Kidney capillary endothelial cell (primary cell): ENCODE measurements at places on chromosomes 1 and 21.

DNA sequence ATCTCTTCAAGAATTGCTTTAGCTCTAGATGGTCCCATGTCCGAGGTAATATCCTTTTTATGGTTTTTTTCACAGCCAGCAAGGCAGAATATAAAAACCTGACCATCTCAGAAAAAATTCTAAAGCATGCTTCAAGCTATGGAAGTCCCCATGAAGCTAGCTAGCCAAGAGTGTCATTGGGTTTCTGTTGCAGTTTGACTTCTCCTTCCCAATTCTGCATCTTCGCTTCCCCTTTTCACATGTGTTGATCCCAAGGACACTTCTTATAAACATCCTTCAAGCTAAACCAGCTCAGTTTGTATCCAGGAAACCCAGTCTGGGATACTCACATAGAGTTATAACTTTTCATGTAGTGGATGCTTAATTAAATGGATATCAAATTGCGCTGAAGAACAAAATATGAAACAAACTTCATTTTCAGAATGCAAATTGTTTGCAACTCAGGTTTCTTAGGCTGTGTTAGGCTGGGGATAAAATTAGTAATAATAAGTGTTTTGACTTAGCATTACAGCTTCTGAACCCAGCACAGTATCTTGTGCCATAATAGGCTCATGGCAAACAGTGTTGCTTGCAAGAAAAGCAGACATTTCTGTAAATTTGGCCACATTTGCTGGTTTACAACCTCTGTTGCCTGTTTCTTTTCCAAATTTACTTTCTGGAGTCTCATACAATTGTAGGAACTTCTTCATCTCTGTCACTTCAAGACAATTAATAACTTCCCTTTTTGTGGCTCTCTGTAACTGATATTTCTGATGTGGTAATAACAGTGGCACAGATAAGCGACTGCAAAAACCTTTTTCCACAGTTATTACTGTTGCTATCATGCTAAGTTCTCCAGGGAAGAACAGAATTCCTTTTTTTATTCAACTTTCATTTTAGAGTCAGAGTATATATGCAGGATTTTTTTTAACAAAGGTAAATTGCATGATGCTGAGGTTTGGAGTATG, 53.2 kb downstream of the NCAM2 start:
- no peak for DNase-seq

GRCh38 chr1:109876617-109877316, 33.9 kb upstream of the CSF1 start:
- no peak for DNase-seq

DNA sequence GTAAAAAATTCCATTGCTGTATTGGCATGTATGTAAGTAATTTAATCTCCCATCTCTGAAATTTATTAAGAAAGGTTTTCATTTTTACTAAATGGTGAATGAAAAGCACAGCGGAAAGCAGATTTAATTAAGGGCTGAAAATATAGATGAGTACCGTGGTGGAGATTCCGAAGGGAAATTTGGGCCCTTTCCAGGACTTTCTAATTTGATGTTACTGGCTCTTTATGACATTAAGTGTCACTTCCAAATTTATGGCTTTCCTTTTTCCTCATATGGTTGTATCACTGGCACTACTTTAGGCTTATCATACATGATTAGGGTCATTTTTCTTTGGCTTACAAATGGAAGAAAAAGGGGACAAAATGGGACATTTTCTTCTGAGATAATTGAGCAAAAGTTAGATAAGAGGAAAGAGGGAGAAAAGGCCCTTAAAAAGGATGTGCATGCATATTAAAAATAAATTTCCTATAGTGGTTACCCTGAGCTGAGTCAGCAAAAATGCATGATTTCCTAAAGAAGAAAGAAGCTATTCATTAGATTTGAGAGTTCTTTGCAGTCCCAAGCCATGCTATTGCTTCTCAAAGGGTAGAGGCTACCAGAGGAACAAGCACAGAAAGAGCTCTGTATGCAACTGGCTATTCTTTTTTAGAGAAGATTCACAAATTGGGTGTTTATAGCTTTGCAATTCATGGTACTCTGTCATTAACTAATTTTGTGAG, 74.9 kb upstream of the CNIH3 start:
- no peak for DNase-seq

DNA sequence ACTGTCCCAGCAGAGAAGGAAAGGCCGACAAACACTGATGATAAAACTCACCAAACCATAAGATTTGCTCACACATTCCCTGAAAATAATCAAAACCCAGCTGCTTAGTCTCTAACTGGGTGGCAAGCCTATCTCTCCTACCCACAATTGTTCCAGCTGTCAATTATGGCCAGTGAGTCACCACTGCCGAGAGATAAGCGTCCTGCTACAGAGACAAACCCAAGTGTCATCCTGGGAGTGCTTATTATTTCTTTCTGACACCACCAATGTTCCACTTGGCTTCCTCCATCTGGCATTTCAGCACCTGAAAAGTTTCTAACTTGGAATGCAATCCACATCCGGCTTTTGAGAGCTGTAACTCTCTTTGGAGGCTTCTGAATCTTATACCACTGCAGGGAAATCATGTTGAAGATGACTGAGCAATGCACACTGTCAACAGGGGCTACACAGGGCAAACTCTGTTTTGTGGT, 51.5 kb upstream of the VAV3 start:
- DNase-seq = peak; percentile 41

DNA sequence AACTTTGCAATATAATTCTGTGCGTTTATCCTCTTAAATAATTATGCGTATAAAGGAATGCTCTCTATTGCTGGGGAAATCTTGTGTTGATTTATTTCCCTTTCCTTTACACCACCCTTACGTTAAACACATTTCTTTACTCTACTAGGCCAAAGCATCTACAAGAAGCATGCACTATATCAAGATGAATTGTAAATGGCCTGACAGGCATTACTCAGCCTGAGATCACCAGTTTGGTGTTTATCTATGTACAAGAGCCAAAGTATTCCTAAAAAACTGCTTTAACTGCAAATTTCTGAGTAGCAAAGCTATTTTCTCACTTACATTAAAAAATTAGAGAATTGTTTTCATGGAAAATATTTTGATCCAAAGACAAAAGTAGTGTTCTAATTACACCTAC, 114.8 kb downstream of the TYW3 start:
- no peak for DNase-seq

DNA sequence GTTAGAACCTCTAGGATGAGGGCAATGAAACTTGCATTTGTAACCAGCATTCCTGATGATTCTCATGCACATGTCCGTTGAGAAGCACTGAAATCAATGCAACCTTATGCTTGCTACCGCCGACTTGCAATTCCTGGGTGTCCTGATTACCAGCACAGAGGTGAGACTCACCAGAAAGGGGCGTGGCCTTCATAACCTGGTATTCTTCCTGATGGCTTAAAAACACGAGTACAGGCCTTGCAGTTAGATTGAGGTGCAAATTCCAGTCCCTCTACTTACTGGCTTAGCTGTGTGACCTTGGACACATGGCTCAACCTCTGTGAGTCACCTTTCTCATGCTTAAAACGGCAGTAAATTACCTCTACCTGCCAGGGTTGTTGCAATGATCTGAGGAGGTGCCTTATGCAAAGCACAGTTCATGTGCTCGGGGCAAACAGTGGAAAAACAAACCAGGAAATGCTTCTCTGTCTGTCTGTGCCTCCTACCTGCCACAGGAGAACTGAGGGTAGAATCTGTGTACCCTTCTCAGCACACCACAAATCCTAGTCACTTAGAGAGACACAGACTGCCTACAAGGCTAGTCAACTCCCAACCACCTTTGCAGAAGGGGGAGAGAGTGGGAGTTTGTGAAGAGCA, 39.1 kb upstream of the ECE1 start:
- DNase-seq = no peak

GRCh38 chr1:230892018-230892491, 23.7 kb upstream of the C1orf198 start:
- no peak for DNase-seq

- DNase-seq = no peak
Measured at GRCh38 chr1:77970192-77970591, 8.7 kb downstream of the FUBP1 start.

DNA sequence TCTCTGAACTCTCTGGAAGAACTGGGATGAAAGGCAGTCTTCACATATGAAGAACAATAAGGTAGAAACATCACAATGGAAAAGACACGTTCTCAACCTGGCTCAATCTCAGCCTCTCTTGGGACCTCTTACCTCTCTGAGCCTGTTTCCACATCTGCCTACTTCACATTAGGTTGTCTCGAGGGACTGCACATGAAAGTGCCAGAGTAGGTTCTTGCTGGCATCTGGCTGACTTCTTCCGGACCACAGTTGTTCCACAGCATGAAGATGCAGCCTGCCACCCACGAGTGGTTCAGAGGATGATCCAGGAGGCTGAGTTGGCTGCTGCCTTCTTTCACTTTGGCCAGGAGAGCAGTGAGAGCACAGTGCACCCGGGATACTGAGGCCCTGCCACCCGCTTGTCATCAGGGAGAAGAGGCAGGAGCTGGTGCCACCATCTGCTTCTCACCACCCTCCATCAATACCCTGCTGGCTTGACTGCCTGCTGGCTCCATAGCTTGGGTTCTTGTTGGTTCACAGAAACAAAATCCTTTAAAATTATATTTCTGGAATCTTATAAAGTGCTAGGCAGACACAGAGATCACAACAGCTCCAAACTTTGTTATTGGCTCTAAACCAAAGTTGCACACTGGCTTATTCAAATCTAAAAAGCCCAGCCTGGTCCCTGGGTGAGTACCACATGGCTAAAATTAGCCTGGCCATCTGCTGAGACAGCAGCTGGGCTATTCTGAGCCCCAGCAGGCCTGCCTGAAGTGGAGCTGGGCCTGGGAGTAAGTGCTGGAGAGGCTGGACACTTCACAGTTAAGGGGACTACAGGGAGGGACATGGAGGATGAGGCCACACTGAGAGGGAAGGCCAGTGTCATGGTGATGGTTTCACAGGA, 46.9 kb upstream of the LIN9 start:
- DNase-seq = no peak

DNA sequence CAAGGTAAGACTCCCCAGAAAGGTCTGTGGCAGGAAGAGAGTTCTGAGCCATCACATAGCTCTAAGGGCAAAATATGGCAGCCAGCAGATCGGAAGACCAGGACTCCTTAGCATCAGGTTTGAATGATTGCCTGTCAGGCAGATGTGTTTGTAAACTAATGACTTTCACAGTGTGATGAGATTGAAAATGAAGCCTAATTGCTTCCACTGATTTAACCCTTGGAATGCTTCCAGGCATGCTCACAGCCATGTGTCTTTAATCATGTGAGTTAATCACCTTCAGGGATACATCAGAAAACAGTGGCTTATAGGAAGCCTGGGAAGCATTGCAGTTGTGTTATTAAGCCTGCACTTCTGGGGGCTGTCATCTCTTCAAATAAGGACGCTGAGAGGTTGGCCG, 82.8 kb downstream of the LRRC53 start:
- no peak for DNase-seq

- no peak for DNase-seq
Measured at GRCh38 chr1:68234094-68234493, 1.8 kb upstream of the WLS start.

DNA sequence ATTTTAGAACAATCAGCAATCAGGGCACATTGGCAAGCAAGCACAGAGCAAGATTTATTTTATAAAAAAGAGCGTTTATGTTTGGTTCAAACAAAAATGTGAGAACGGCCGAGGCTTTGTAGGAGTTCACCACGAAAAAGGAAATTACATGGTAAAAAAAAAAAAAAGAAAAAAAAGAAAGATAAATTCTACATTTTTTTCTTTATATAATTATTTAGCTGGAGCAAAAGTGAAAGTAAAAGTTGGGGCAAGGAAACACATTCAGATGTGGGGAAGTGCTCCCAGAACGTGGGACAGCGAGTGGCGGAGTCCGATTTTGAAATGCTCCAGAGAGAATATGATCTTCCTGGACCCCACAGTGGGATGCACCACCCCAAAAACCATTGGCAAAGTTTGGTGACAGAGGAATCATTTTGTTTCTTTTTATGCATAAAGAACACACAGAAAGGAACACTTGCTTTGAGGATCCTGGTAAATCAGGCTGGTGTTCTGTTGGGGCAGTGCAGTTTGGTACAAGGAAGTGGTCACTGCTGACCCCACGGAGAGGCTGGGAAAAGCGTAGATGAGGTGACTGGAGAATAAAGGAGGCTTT, 16.3 kb upstream of the ATP5PO start:
- DNase-seq = no peak

DNA sequence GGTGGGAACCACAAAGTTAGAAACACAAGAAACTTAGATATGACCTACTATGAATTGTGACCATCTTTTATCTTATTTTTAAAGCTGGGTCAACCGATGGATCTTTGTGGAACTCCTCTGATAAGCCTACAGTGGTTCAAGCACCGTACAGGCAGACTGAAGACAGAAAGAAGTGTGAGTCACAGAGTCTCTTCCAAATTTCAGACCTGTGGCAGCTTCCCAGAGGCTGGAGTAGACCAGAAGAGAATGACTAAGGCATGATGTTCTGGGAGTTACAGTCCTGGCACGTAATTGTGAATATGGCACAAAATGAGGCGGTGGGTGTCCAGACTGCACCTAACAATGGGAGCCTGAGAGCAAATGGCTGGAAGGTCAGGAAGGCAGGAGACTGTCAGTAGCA, 70.0 kb downstream of the LMO4 start:
- DNase-seq = no peak

DNA sequence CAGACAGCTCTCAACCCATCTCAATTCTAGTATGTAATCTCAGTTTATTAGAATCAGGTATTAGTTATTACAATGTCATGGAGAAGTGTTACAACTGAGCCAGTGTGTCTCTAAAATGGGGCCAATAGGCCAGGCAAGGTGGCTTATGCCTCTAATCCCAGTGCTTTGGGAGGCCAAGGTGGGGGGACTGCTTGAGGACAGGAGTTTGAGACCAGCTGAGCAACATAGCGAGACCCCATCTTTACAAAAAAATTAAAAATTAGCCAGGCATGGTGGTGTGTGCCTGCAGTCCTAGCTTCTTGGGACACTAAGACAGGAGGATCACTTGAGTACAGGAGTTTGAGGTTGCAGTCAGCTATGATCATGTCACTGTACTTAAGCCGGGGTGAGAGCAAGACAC, 104.9 kb downstream of the BCAR3 start:
- no peak for DNase-seq

DNA sequence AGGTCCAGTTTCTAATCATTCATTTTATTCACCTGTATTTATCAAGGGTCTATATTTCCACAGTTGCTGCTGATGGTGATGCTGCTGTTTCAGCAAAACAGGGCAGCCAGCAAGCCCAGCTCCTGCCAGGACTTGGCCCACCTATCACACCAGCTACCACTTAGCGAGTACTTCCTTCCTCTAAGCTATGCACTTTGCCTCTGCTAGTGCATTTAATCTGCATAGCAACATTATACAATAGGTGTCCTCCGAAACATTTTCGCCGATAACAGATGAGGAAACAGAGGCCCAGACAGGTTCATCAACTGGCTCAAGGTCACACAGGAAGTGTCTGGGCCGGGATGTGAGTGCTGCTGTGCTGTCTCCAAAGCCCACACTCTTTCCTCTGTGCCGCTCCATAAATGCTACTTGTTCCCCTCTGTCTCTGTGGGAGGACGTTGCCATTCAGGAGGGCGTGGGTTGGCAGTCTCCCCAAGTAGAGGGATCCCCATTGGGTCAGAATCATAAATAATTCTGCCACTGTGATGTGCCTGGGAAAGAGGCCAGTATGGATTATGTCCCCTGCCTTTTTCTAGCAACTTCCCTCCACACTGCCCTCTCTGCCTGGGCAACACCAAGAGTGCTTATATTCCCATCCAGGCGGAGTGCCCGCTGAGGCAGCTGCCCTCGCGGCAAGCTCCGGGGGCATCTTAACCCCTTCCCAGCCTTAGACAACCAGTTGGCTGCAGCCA, 9.4 kb upstream of the PLEKHA6 start:
- no peak for DNase-seq

- DNase-seq = no peak
Measured at GRCh38 chr1:151710187-151710840, 6.3 kb downstream of the CELF3 start.
